ENCODE measurements at places on chromosomes 12 and 14. TPM values are rescaled to one million over a fixed set of nuclear protein-coding genes. Genes with fewer than 3 reads are reported as not detected.

PROX2 gene
- total RNA-seq = not detected

PLA2G1B gene
- total RNA-seq = not detected

GRCh38 chr12:17334784-17335183 lies 728.8 kb upstream of the LMO3 start:
- DNase-seq = no peak

GRCh38 chr12:67677166-67677565 lies 28.6 kb downstream of the DYRK2 start:
- DNase-seq = no peak

GRCh38 chr14:30876692-30877091 lies 2.3 kb downstream of the COCH start:
- no peak for DNase-seq

GRCh38 chr14:48584031-48584430 lies 908.6 kb upstream of the MDGA2 start:
- no peak for DNase-seq

- DNase-seq = no peak
These were observed 267.2 kb downstream of the PAWR start for GRCh38 chr12:79423560-79423959.

TAS2R42 gene
- not detected for total RNA-seq

DNA sequence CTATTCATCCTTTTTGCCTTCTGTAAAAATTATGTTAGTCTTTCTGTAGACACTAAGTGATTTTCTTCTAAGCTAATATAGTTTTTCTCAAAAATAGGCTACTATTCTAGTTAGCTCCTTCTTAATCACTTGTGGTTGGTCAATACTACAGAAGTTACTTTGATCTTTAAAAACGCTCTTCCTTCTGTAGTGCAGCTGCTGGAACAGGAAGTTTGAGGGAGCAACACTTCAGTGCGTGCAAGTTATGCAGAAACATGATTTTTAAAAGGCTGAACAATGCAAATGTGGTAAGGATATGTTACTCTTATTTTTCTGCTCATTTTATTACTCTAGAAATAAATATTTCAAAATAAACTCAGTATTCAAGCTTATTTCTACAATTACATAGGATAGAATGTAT lies 11.1 kb upstream of the RERGL start:
- DNase-seq = no peak

DNA sequence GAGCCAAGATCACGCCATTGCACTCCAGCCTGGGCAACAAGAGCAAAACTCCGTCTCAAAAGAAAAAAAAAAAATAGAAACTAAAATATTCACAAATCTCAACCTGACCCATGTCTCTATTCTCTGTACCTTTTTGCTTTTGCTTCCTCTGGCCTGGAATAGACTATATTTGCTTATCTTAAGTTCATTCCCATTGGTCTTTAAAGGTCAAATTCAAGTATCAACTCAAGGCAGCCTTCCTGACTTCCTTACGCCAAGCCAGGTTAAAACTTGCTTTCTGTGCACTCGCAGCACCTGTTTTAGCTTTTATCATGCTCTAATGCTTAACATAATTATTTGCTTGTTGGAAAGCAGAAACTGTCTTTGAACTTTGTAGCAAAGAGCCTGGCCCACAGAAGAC lies 14.8 kb downstream of the PYM1 start:
- DNase-seq = no peak

DNA sequence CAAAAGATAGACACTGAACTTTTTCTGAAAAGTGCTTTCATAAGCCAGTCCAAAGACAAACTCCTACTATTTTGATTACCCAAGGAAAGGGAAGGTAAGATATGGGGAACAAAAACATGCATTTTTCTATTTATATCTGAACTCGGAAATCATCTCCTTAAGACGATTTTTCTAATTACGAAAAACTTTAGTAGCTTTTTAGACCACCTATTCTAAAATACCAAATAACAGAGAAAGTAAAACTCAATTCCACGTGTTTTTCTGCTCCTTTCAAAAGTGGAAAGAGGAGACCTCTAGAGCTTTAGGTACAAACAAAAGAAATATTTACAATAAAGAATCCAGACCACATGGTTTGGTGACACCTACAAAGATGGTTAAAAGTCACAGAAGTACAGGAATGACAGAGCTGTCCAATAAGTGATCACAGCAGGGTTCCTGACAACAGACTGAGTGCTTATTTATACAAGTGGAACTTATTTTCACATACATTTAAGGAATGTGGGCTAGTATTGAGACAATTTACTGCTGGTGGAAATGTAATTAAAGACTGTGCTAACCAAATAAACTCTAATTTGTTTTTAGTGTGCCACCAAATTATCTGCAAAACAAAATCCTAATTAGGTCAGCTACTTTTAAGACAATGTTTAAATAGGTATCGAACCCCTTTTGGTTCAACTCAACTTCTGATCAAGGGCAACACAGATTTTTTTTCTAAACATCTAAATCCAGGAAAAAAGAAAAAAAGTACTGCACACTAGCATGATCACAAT lies 2.4 kb downstream of the LRIG3 start:
- DNase-seq = no peak

DNA sequence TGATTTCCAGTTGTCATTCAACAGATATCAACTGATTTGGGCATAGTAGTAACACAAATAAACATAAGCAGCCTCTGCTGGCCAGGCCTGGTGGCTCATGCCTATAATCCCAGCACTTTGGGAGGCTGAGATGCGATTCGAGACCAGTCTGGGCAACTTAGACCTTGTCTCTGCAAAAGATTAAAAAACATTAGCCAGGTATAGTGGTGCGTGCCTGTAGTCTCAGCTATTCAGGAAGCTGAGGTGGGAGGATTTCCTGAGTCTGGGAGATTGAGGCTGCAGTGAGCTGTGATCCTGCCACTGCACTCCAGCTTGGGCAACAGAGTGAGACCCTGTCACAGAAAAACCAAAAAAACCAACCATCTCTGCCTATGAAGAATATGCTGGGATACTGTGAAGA lies 7.1 kb downstream of the METAP2 start:
- DNase-seq = no peak

KRT79 gene
- total RNA-seq = not detected

CLEC4C gene
- total RNA-seq = not detected

CCDC38 gene
- total RNA-seq = not detected

KRR1 gene
- total RNA-seq = 19.1 TPM

ZNF84 gene
- 14.4 TPM for total RNA-seq

DNA sequence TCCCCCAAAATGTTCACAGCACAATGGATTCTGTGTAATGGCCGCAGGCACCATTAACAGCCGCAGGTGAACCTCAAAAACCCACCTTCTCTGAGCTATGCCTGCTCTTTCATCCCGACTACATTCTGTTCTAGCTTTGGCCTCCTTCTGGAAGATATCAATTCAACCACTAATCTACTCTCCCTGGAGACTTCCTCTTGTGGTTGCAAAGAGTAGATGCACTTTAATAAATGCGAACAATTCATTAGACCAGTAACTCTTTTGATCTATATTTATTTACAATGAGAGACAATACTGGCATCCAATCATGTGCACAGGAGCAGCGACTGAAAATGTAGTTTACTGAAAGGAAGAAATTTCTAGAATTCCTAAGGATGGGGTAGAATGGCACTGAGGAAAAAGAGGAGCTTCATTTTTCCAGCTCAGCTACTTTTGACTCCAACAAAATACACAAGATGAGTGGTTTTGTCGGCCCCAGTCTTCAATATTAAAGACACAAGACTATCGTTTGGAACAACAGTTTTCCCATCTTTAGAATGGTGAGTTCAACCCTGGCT lies 5.3 kb downstream of the GRIN2B start:
- no peak for DNase-seq

GRCh38 chr14:59566725-59567124 lies 9.9 kb downstream of the CCDC175 start:
- DNase-seq = no peak

GRCh38 chr12:92478692-92479091 lies 224.1 kb upstream of the PLEKHG7 start:
- DNase-seq = peak; percentile 40

FGF6 gene
- total RNA-seq = not detected

Data from dermis microvascular lymphatic vessel endothelial cell (primary cell).